CD4-positive, alpha-beta T cell treated with Interleukin-2 at 100 ng/mL for 4 hours (primary cell): ENCODE measurements at places on chromosomes 7 and 10.

DNA sequence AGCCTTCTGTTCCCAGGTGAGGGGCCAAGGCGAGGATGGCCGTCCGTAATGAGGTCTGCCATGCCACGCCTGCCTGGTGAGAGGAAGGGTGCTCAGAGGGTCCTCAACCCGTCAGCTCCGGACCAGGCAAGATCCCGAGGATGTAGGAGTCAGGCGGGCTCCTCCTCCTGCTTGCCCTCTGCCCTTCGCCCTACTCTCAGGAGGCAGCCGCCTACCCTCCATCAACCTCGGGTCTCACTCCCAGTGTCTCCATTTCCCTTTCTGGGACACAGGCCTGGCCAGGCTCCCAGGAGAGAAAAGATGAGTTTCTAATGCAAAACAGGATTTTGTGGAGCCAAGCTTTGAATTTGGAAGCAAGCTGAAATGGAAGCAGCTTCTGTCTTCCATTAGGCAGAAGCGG lies 184.0 kb downstream of the PTPN20 start:
- no peak for DNase-seq

- DNase-seq = no peak
Observed at GRCh38 chr10:34405611-34406462, 409.3 kb downstream of the PARD3 start.

DNA sequence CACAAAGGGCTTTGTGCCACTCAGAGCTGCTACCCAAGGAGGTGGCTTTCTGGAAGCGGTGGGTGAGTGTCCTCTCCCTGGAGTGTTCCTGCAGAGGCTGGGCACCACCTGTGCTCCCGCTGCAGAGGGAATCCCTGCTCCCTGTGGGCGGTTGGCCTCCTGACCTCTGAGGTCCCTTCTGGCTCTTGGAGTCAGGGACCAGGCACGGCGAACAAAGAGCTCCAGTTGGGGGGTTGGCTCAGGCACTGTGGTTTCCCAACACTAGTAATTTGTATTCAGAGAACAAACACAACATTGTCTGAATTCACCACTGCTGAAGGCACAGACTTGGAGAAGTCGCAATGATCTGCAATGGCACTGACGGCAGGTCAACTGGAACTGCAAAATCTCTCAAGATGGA lies 328.9 kb downstream of the PRPF18 start:
- DNase-seq = no peak

GRCh38 chr10:4765428-4765827 lies 60.6 kb upstream of the AKR1E2 start:
- DNase-seq = no peak

DNA sequence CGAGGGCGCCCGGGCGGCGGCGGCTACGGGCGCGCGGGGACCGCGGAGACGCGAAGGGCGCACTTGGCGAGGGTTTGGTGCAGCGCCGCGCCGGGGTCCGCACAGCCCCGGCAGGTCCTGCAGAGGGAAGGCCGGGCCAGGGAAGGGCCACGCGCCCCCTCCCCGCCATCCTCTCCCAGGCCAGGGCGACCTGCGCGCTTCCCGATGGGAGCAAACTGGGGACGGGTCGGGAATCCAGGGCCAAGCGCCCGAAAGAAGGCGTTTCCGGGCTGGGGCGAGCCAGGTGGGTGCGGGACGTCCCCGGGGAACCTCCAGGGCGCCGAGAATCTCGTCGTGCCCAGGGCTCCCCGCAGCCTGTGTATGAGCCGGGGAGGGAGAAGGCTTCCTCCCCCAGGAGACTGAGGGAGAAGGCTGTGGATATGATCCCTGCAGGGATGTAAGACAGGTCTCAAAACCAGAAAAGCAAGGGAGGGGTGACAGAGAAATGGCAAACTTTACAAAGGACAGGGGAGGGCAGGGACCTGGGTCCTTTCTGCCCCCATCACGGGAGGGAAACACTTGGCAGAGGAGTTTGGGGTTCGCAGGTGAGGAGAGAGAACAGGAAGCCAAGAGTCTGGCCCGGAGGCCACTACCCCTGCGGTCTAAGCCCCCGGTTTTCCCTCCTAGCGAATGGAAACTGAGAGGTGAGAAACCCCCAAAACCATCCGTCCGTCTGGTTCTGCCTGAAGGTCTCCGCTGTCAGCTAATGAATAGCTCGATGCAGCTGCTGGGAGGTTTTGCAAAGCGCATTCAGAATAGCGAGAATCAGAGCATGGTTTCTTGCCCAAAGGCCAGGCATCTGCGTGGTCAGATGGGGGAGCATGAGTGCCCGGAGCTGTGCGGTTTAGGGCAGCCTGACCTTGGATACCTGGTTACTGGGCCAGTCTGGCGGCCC lies 674 bp downstream of the AMZ1 start:
- DNase-seq = no peak
